Mucosa of gallbladder (tissue), 1 donor: ENCODE measurements at places on chromosomes 1 and 21. TPM values are rescaled to one million over a fixed set of nuclear protein-coding genes. Genes with fewer than 3 reads are reported as not detected.

GRCh38 chr1:2786329-2787162, 14.9 kb downstream of the TTC34 start:
- peak; percentile 51 for DNase-seq

DNA sequence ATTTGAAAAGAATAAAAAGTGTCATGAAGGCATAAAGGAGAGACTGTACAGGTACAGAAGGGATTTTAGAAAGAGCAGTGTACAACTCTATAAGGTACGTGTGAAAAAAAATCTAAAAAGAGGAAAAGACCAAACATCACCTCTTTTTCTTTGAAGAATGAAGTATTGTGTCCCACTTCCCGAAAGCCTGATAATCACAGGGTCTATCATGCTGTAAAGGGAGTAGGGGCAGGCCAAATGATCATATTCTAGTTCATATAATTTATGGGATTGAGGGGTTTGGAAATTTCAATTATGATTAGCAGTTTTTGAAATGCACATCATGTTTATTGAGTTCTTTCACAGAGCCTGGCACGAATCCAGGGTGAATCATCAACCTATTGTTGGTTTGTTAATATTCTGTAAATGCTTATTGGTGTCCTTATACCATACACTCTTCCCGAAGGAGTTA, 910 bp upstream of the RERE start:
- peak; percentile 75 for DNase-seq

GRCh38 chr1:26317612-26318337, at the start of gene CD52:
Gene CD52, plus strand, starts transcription at chr1:26317958. Its CDS starts 60 bp downstream, at chr1:26318018.
- DNase-seq, result no peak

Gene BRINP3
- total RNA-seq, result 0.35 TPM

Gene COL8A2
- 10.8 TPM for total RNA-seq

Gene MTHFR
- total RNA-seq, result 47.2 TPM

Gene PER3
- 31.5 TPM for total RNA-seq
